ENCODE measurements at places on chromosomes 7 and 10. TPM values are rescaled to one million over a fixed set of nuclear protein-coding genes. Genes with fewer than 3 reads are reported as not detected.

VWDE gene
- total RNA-seq = not detected

PTPRZ1 gene
- total RNA-seq = 0.12 TPM

SLC29A4 gene
- total RNA-seq = 4.3 TPM

ADGRA1 gene
- total RNA-seq = not detected

PFKP gene
- total RNA-seq = 342 TPM
